Motor neuron (in vitro differentiated cells): ENCODE measurements at places on chromosomes 1 and 21. TPM values are rescaled to one million over a fixed set of nuclear protein-coding genes. Genes with fewer than 3 reads are reported as not detected.
A peak's percentile ranks its signal among the peaks of the same experiment; 100 is the strongest.

GRCh38 chr1:96074876-96075577, 646.6 kb upstream of the PTBP2 start:
- ATAC-seq: no peak

DNA sequence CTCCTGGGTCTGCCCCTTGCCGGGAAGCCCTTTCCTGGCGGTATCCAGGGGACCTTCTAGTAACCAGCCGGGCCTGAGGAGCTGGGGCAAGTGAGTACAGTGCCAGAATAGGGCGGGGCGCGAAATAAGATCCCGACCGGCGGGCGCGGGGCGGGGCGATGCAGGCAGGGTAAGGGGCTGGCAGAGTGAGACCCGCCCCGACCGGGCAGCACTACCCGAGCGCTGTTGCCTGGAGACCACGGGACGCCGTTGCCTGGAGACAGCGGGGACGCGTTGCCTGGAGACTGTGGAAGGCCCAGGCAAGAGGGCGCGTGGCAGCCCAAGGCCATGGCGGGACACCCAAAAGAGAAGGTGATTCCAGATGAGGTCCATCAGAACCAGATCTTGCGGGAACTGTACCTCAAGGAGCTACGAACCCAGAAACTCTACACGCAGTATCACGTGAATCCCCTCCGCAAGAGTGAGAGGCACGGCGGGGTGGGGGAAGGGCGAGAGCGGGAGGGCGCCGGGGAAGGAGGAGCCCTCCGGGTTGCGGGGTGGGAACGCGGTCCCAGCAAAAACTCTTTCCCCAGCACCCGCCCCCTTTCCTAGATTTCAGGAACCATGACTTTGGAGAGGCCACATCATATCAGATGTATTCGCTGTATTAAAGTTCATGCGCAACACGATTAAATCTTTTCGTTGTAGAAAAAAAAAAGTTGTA, 24.3 kb downstream of the EBNA1BP2 start:
- peak; percentile 94 for ATAC-seq

- ATAC-seq: peak; percentile 46
Observed at GRCh38 chr1:6082430-6082971, 36.8 kb downstream of the KCNAB2 start.

Gene GPR3
- 2.8 and 3.0 TPM in 2 replicates for total RNA-seq

GRCh38 chr1:77063118-77063517, 156.1 kb downstream of the PIGK start:
- no peak for ATAC-seq

DNA sequence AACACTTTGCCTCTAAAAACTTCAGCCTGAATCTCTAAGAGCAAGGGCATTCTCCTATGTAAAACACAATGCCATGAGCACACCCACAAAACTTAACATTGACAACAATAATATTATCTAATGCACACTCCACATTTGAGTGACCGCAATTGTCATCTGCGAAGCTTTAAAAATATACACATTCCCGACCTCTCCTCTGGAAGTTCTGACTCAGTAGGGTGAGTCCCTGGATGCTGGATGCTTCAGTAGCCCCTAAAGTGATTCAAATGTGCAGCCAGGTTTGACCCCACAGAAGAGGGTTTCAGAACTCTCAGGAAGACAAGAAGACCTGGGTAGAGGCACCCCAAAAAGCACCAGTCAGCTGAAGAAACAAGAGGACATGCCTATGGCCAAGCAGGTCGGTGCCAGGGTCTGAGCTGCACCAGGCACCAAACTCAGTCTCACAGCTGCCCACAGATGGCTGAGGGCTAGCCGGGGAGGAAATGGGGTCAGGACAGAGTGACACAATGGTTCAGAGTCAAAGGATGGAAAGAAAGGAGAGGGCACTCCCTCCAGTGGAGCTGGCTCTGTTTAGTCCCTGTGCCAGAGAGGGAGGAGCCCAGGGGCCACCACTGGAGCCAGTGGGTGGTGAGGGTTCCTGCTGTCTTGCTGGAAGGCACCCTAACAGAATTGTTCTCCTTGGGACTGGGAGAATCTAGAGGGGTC, 17.4 kb downstream of the PIK3C2B start:
- no peak for ATAC-seq

DNA sequence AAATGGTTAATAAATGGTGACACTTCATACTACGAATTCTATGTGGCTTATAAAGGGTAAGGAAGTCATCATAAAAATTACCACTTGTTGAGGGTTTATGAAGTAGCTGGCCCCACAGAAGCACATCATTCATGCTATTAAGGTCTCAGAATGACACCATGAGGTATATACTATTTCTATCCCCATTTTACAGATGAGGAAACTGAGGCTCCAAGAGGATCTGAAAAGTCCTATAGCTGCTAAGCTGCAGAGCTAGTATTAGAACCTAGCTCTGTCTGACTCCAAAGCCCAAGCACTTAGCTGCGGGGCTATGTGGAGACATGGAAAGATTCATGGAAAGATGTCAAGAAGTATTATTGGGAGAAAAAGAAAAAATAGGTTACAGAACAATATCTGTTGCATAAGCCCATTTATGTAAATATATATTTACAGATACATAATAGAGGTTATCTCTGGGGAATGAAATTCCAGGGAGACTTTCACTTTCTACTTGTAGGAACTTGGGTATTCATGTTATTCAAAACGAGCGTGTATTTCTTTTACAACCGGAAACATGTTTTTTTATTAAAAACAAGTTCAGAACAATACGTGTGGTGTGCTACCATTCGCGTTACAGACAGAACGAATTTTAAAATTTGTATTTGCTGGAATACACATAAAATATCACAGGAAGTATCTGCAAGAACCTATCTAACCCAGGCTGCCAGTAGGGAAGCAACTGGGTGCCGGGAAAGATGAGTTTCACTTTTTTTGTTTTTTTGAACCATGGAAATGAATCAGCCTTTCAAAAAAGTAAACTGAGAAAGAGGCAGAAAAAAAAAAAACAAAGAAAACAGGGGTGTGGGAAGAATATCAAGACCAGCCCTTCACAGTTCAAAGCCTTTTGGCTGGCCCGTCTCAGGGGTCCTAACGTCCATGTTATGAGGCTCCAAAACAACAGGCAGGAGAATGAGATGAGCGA, 13.4 kb downstream of the SPOCD1 start:
- peak; percentile 73 for ATAC-seq

Gene FCRL4
- total RNA-seq: not detected in 2 replicates

- no peak for ATAC-seq
Observed at GRCh38 chr1:175000697-175001187, 995 bp downstream of the CACYBP start.

DNA sequence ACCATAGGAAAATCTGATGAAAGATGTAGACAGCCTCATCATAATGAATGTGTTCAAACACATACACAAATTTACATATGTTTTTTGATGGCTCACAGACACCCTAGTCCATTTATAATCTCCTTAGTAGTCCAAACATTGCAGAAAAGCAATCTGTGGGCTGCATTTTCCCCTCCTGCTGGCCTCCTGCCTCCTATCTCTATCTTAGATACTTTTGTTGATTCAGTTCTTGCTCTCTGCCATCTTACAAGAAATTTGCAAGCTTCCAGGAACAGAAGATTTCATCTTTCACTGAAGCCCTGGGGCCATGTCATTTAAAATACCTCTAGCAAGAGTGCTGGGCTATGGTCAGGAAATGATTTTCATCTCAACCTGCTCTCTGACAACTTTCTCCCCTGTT, 50.6 kb downstream of the DUSP10 start:
- no peak for ATAC-seq
